Stimulated activated CD8-positive, alpha-beta memory T cell treated with anti-CD3 and anti-CD28 coated beads, Interleukin-4, amount 100 ng/mL, for 4 hours (primary cell): ENCODE measurements at places on chromosomes 2 and 18.

GRCh38 chr2:27150639-27151230 is 1.9 kb downstream of the TCF23 start:
- no peak for DNase-seq

- DNase-seq, result no peak
These were observed 512.9 kb downstream of the LRRTM4 start for GRCh38 chr2:77009307-77009706.

DNA sequence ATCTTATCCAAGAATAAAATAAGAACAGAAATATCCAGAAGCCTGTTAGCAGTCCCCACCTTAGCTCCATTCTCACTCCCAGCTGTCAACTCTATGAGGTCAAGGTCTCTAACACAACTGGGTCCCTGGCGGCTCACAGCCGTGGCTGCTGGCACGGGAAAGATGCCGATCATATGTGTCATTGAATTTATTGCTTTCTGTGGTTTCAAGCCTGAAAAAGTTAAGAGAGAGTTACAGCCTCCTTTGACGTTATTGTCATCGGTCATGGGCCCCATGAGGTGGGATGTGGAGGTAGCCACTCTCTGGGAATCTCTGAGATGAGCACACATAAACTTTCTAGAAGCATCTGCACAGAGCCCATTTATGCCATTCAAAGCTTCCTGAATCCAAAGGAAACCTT is 28.7 kb upstream of the CABLES1 start:
- DNase-seq, result no peak

DNA sequence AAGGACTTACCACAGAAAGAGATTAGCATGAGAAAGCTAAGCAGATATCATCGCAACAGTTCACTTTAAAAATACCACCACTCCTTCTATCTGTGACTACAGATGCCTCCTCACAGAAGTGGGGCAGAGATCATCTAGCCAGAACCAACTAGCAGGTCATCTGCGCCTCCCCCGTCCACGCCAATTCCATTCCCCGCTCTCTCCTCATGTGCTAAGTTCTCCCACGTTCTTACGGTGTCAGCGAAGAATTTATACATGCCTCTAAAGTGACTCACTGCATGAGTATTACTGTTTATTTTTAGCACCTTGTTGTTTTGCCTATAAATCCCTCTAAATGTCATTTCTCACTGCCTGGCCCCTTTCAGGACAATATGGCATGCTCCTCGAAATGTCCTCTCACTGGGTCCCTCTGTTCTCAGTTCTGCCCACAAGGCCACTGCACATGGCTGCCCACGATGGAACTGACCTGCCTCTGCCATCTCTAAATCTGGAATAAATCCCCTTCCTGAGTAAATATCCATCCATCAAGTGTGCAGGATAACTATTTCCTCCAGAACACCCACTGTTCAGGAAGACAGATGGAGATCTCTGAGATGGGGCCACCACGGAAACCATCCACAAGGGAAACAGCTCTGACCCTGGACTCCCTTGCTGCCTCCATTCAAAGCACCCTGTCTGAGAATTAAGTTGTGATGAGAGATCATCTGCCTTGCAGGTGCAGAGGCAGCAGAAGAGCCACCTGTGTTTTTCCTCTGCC is 137.7 kb downstream of the IRS1 start:
- DNase-seq, result no peak

DNA sequence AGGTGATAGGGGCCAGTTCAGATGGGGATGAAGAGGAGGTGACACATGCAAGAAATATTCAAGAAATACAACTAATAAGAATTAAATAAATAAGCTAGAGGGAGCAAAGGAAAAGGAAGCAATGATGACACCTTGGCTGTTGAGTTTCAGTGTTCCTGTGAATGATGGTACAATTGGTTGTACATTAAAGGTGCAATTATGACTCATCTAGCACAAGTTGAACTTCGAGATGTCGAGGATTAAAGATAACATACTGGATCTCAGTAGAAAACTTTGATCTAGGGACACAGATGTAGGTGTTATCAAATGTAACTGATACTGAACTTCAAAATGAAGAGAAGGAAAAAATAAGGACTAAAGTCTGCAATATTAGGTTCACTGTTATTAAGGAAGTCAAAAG is 760.6 kb upstream of the CHAC2 start:
- no peak for DNase-seq

GRCh38 chr18:73981796-73982195 is 165.8 kb downstream of the FBXO15 start:
- DNase-seq, result no peak

DNA sequence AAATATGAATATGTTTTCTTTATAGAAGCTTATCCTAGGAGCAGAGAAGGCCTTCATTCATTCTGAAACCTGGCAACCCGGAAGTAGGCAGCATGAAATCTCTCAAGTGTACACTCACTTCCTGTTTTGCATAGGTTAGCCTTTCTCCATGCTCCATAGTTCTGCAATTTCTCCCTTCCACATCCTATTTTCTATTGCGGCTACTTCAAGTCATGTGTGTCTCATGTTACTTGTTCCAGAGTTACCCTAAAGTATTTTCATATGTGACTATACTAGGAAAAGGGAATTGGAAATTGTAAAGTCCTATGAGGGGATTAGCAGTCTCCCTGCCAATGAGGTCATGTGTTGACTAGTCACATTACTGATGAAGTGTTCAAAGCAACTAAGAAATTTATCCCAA is 320.6 kb downstream of the NCKAP5 start:
- DNase-seq, result no peak

DNA sequence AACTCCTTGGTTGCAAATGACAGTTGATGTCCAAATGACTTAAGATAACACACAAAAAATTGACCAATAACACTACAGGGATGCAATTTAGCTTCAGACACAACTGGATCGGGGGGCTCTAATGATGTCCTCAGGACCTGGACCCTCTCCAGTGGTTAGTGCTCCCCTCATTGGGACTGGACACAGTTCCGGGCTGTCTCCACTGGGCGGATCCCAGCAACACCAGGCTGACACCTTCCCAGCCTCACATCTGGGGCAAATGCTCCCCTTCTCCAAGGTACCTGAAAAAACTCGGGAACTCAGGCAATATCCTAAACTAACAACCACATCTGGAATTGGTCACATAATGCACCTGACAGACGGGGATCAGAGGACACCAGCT is 48.7 kb downstream of the PSMG2 start:
- no peak for DNase-seq

- DNase-seq, result no peak
These were observed 74.5 kb downstream of the RPL31 start for GRCh38 chr2:101076581-101076980.

DNA sequence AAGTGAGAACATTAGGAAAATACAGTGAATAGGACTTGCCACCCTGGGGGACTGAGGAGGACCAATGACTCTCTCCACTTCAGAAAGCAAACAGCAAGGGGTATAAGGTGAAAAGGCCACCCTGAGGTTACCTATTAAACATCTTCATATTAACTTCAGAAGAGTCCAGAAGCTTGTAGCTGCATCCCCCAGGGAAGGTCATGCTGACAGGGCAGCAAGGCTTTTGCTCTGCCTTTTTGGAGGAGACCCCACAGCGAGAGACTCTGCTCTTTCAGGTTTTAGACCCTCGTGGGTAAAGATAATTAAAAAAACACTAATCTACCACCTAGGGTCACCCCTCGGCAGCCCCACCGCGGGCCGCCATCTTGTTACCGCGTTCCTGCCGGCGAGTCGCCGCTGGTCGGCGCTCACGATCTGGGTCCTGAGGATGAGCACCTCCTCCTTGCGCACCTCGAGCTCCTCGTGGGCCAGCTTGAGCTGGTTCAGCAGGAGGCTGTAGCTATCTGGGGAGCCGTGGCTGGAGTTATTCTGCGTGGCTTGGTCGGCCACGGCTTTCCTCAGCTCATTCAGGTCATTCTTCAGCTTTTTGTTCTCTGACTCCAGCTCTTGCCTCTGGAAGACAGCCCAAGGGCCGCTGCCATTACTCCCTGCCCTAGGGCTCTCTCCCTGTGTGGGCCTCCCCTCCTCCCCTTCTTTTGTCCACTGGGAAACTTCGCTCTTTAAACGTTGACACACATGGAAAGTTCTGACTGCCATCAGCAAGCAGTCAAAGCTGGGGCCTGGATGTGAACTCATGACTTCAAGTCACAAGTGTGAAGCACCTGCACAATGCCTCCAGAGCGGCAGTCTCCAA is 50.7 kb upstream of the ACAA2 start:
- no peak for DNase-seq

- DNase-seq, result no peak
These were observed 37.7 kb downstream of the ADAM23 start for GRCh38 chr2:206481056-206481455.

DNA sequence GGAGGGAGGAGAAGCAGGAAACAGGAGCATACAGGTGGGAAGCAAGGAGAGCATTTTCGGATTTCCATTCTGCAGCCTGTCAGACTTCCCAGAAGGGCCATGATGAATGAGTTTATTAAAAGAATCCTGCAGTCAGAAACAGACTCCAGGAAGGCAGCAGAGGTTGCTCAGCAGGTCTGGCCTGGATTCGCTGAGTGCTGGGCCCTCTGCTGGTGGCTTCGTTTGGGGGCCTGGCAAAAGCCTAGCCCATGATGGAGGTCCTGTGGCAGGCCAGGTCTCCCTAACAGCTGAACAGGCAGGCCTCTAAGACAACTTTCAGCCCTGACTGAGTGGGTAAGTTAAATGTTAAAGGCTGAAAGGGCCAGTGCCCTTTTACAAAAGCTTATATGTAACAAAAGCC is 108.2 kb upstream of the CAPN13 start:
- no peak for DNase-seq

DNA sequence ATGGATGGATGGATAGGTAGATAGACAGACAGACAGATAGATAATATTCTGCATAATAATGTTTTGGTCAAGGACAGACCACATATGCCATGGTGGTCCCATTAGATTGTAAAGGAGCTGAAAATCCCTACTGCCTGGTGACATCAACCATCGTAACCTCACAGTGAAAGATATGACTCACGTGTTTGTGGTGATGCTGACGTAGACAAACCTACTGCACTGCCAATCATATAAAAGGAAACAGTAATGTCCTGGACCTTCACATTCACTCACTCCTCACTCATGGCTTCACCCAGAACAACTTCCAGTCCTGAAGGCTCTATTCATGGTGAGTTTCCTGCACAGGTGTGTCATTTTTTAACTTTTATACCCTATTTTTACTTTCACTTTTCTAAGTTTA is 202.9 kb upstream of the TPO start:
- DNase-seq, result no peak

DNA sequence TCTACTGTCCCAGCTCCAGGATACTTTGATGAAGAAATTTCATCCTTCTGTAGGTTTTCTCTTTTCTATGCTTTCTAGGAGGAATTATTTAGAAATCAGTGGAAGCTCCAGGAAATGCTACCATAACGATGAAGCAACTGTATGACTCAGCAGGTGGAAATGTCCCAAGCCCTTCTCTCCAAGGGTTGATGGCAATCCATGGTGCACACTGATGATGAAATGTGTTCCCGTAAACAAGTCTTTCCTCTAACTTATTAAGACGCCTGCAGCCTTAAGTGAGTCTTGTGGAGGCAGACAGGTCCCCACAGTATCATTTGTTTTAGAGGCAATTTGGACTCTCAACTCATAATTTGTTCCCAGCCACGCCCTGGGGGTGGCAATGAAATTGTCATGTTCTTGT is 777.6 kb upstream of the SOX11 start:
- DNase-seq, result no peak

DNA sequence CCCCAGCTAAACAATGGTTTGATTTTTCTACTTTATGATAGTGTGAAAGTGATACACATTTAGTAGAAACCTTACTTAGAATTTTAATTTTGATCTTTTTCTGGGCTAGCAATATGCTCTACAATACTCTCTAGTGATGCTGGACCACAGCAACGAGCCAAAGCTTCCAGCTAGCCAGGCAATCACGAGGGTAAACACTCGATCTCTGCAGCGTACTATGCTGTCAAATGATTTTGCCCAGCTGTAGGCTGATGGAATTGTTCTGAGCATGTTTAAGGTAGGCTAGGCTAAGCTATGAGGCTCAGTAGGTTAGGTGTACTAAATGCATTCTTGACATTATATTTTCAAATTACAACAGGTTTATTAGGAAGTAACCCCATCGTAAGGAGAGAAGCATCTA is 207.5 kb downstream of the LRRTM4 start:
- no peak for DNase-seq

- DNase-seq, result no peak
These were observed 246.6 kb downstream of the SETBP1 start for GRCh38 chr18:44927127-44927849.

GRCh38 chr18:11669271-11669947 is 19.7 kb upstream of the GNAL start:
- no peak for DNase-seq

- no peak for DNase-seq
These were observed 533.4 kb upstream of the ID2 start for GRCh38 chr2:8148260-8149006.

DNA sequence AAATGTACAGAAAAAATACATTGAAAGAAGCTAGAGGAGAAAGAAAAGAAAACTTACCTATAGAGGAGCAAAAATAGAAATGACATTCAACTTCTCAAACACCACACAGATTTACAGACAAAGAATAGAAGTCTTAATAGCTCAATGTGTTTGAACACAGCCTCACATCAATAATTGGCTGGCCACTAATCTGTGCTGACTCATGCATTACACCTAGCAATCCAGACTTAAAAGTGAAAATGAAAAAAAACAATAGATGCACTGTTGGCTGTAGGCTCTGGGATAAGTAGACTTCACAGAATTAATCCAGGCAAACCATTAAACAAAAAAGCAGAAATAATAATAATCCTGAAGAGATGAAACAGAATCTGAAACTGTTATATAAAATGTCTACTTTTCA is 961.3 kb upstream of the CELF4 start:
- DNase-seq, result no peak

- DNase-seq, result no peak
These were observed 65.7 kb downstream of the MCFD2 start for GRCh38 chr2:46849721-46850556.

DNA sequence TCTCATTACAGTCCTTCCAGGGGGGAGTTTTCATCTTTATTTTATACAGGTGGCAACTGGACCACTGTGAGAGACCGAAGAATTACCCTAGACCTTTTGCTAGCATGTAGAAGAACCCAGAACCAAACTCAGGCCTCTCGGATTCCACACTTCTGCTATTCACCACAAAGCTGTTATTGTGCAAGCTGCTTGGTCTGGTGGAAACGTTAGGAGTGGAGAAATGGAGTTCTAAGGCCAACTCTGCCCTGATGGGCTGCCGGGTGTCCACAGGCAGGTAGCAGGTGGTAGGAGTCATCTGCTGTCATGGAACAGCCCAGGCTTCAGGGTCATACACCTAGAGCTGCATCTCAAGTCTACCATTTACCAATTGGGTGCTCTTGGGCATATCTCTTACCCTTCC is 218.8 kb downstream of the BCL11A start:
- no peak for DNase-seq
